ENCODE measurements at places on chromosomes 12 and 14.

DNA sequence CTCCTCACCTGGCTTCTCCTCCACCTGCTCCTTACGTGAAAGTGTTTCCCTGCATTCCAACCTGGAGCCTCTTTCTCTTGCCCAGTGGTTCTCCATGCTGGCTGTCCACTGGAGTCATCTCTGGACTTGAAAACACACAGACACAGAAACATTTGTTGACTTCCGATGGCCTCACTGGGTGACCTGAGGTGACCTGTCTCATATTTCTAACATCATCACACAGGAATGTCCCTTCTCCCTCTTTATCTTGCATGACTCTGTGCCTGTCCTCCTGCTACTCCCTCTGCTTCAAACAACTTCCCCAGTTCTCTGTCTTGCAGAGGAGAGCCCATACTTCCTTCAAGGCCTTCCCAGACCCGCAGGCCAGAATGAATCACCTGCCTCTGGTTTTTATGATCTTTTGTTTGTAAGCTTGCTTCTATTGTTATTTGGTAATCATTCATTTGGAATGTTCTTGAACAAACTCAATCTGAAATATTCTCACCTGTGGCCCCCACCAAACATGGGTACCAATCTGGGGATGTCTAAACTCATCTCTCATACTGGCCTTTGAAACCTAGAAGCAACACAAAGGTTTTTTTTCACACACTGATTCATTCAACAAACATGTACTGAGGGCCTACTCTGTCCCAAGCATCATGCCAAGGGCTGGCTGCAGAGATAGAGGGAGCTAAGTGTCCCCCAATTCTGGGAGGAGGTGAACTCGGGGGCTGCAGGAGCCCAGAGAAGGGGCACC, 9.7 kb upstream of the RIN3 start:
- DNase-seq: no peak

GRCh38 chr14:58784931-58785330, 147.2 kb downstream of the DACT1 start:
- DNase-seq: no peak

GRCh38 chr12:115336506-115336905, 652.5 kb upstream of the TBX3 start:
- DNase-seq: no peak

- peak; percentile 96 for DNase-seq
Observed at GRCh38 chr14:42174357-42174756, 567.7 kb downstream of the LRFN5 start.

GRCh38 chr12:52506858-52507715, 13.1 kb downstream of the KRT5 start:
- DNase-seq: peak; percentile 36

- no peak for DNase-seq
Observed at GRCh38 chr14:95468448-95469133, 47.9 kb downstream of the SYNE3 start.

- DNase-seq: no peak
Observed at GRCh38 chr12:46230306-46230705, 38.5 kb downstream of the SLC38A1 start.

GRCh38 chr14:46581036-46581671, 70.4 kb downstream of the RPL10L start:
- peak; percentile 59 for DNase-seq

- no peak for DNase-seq
Observed at GRCh38 chr14:75044752-75045151, 6.5 kb downstream of the MLH3 start.

- no peak for DNase-seq
Observed at GRCh38 chr12:120199595-120200306, 1.2 kb downstream of the RPLP0 start.

DNA sequence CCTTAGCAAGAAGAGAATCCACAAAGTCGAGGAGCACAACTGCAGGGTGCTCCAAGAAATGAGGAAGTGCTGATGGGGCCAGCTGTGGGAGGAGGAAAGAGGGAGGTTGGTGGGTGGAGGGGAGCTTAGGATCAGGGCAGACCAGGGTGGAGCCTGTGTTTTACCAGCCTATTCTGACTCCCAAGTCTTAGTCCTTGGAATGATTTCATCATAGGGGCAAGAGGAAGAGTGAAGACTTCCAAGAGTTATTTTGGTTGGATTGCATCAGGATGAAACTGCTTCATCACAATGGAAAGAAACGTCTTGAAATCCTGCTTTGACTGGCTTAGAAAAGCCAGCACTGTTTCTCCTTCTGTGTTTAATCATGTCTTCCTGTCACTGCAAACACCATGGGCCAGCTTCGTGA, 194.0 kb downstream of the DPF3 start:
- DNase-seq: no peak

DNA sequence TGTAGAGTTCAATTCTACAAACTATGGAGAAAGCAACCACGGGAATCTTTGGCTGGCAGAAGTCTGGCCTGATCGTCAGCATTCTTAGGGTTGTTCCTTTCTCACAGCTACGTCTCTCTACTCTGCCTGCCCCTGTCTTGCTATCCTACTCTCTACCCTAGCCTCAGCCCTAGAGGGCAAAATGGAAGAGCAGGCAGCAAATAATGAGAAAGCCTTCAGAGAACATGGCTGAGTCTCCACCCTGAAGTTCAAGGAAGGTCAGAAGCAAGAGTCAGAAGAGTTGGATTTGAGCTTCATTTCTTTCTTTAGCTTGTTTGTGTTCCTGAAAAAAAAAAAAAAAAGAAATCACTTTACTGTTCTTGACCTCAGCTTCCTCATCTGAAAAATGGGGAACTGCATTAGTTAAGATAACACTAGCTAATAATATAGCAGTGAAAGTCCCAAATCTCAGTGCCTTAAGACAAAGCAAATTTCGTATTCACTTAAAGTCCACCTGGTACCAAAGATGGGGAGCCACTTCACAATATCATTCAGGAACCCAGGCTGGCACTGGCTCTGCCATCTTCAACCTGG, 50.2 kb upstream of the CCND2 start:
- DNase-seq: no peak

GRCh38 chr12:47903927-47904712, 674 bp downstream of the VDR start:
- no peak for DNase-seq

GRCh38 chr12:7929083-7929792, 6.7 kb downstream of the SLC2A3 start:
- peak; percentile 47 for DNase-seq

DNA sequence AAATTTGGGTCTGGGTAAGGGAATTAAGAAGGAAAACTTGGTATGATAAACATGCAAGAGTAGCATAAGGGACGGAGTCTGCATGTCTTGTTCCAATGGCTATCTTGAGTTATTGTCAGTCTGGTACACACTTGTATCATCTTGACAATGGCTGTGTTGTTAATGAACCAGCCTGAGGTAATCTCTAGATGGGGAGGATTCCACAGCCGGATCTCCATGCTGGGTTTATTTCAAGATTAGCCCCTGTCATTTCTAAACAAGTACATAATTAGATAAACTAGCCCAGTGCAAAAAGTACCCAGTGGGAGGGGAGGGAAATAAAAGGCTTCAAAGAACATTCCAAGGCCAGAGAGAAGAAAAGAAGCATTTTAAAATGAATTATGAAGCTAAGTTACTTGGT, 16.5 kb upstream of the CMAS start:
- DNase-seq: no peak
